ENCODE measurements at places on chromosomes 6 and 20. TPM values are rescaled to one million over a fixed set of nuclear protein-coding genes. Genes with fewer than 3 reads are reported as not detected.
A peak's percentile ranks its signal among the peaks of the same experiment; 100 is the strongest.

DNA sequence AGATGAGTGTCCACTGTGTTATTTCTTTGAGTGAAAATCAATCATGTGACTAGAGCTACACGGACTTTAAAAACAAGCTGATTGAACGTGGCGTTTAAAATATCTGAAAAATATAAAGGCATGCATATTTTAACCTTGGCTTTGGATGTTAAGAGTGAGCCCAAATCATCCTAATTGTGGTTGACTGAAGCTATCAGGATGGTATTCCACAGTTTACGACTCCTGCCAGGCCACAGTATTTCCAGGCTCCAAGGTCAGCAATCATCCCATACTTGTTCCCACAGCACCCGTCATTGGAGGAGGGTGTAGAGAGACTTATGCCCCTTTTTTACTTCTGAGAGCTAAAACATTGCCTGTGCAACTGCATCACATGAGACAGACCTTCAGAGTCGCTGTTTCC is 43.2 kb upstream of the TMX4 start:
- DNase-seq: no peak
- peaks cover 2% of the 10 kb centered on the region for H3K27me3 ChIP-seq
- no peaks in the 10 kb centered on the region for H3K36me3 ChIP-seq

DNA sequence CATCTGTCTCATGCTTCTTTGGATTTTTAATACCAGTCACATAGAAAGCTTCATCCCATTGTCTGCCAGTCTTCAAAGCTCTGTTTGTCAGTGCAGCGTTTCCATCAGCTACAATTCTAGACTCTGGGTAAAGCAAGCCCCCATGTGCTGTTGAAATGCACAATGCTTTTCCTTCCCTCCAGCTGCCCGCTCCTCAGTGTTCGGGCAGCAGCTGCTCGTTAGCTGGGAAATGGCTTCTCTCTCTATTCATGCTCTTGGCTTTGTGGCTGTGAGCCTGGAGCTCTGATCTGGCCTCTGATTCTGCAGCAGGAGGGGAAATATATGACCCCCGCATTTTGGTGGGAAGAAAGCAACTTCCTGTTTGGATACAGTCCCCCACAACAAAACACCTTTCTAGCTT is 213.0 kb upstream of the CDYL start:
- no peak for DNase-seq
- H3K36me3 ChIP-seq: no peaks in the 10 kb centered on the region
- H3K27ac ChIP-seq: no peak overlapping the region
- peaks cover 1% of the 10 kb centered on the region for H3K27me3 ChIP-seq
- no peak overlapping the region for H3K4me3 ChIP-seq

- H3K4me1 ChIP-seq: peaks cover 13% of the 10 kb centered on the region
- peaks cover 36% of the 10 kb centered on the region for H3K27me3 ChIP-seq
- H3K27ac ChIP-seq: no peak overlapping the region
- H3K36me3 ChIP-seq: no peaks in the 10 kb centered on the region
- peak; percentile 82 for DNase-seq
Observed at GRCh38 chr6:137341681-137342195, 122.6 kb upstream of the IFNGR1 start.

DNA sequence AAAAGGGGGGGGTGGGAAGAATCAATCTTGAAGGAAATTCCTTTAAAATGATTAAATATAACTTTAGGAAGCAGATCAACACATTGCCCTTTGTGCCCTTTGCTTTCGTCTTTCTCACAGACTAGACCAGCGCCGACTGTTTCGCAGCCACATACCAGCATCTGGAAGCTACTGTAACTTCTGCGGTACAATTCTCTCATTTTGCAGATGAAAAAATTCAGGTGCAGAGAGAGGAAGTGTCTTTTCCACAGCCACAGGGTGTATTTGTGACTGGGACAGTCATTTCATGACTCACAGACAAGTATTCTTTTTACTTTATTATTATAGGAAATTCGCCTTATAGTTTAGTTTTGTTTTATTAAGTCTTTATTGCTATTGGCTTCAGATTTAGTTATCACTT is 84.2 kb downstream of the UST start:
- H3K4me3 ChIP-seq: no peak overlapping the region
- H3K36me3 ChIP-seq: no peaks in the 10 kb centered on the region
- DNase-seq: no peak
- H3K4me1 ChIP-seq: peaks cover 7% of the 10 kb centered on the region
- peaks cover 16% of the 10 kb centered on the region for H3K27me3 ChIP-seq
- no peak overlapping the region for H3K27ac ChIP-seq

DNA sequence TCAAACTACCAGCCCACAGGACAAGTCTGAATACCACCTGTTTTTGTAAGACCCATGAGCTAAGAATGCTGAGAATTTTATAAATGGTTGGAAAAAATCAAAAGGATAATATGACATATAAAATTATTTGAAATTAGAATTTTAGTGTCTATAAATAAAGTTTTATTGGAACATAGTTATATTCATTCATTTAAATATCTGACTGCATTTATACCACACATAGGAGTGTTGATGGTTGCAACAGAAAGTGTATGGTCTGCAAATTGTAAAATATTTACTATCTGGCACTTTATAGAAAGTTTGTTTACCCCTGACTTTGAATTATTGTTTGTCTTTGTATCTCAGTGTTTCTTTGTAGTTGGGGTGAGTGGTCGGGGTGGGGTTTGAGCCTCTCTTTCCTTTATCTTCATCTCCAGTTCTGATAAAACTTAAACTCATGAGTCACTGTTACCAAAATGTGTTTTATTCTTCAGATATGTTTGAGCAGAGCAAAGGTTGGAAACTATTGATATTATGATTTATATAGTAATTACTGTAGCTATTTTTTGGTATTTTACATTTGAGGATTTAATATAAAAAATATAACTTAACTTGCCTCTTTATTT is 55.5 kb downstream of the CD2AP start:
- no peaks in the 10 kb centered on the region for H3K27me3 ChIP-seq
- no peak overlapping the region for H3K27ac ChIP-seq
- DNase-seq: no peak
- H3K36me3 ChIP-seq: peaks cover 28% of the 10 kb centered on the region
- H3K4me1 ChIP-seq: peaks cover 6% of the 10 kb centered on the region
- no peak overlapping the region for H3K4me3 ChIP-seq

CLPSL2 gene
- not detected for total RNA-seq

RNF182 gene
- total RNA-seq: not detected

DNA sequence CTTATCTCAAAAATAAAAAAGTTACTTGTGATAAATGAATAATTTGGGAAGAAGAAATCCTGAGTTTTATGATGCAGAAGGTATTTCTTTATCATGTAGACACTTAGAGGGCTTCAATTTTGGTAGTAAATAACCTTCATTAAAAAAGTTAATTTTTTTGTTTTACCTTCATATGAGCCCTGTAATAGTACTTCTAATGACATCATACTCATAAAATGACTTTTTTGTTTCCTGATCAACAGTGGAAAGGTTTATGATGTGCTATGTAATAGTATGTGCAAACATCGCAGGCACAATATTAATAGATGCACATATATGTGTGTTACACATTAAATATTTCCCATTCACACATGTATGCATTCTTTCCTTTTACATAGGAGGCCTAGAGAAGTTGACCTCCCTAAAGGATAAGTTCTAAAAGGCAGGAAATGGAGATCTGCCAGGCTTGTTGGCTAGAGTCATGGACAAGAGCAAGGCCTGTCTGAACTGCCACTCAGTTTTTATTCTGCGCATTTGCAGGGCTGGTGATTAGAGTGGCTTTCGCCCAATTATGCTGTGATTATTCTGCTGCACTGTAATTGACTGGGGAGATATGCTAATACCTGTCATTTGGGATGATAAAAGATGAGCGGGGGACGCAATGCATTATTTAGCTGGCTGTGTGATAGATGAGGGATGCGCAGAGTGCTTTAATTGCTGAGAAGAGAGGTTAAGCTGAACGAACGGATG is 272.6 kb downstream of the TMEM242 start:
- no peaks in the 10 kb centered on the region for H3K27me3 ChIP-seq
- no peak for DNase-seq
- peaks cover 7% of the 10 kb centered on the region for H3K36me3 ChIP-seq
- peaks cover 18% of the 10 kb centered on the region for H3K4me1 ChIP-seq

PTK6 gene
- 0.35 TPM for total RNA-seq

- H3K4me3 ChIP-seq: no peak overlapping the region
- peaks cover 2% of the 10 kb centered on the region for H3K4me1 ChIP-seq
- H3K36me3 ChIP-seq: peaks cover 66% of the 10 kb centered on the region
- no peaks in the 10 kb centered on the region for H3K27me3 ChIP-seq
- DNase-seq: no peak
Observed at GRCh38 chr20:37205794-37206193, 26.4 kb upstream of the MROH8 start.

DNA sequence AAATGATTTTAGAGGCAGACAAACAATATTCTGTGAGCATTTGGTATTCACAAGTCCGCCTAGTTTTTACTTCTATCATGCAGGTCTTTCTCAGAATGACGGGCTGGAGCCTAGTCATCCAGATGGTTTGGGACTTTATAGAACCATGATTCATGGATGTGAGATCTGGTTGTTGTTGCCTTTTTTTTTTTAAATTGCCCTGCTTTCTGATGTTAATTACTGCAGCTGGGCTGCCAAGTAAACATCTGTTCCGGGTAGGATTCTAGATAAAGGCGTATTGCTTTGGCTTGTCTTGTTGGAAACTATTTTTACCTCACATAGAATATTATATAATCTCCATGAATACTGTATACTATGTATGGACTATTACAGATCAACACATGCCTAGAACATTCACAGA is 58.1 kb downstream of the RNF217 start:
- DNase-seq: no peak
- H3K4me1 ChIP-seq: no peaks in the 10 kb centered on the region
- no peak overlapping the region for H3K4me3 ChIP-seq
- H3K36me3 ChIP-seq: no peaks in the 10 kb centered on the region

DNA sequence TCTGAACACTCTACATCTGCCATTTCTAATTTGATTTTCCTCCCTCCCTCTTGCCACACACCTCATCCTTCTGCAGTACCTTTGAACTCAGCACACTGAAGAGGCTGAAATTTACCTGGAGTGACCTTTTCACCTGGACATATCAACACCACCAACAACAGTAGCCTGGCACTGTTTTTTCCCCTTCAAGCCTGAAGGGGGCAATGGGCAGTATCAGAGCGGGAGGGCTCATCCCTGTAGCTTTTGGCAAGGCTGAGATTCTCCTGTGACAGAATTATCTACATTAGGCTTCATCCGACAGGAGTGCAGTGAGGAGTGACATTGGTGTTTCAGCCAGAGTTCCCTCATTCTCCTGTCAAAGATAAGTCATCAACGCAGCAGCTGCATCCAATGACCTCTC is 312.8 kb upstream of the SPTLC3 start:
- H3K27me3 ChIP-seq: no peaks in the 10 kb centered on the region
- H3K4me3 ChIP-seq: no peak overlapping the region
- no peaks in the 10 kb centered on the region for H3K4me1 ChIP-seq
- no peak for DNase-seq

GRCh38 chr6:113651120-113651519 is 206.0 kb upstream of the MARCKS start:
- no peak overlapping the region for H3K27ac ChIP-seq
- H3K36me3 ChIP-seq: no peaks in the 10 kb centered on the region
- H3K4me3 ChIP-seq: no peak overlapping the region
- H3K27me3 ChIP-seq: peaks cover 4% of the 10 kb centered on the region
- no peak for DNase-seq

GRCh38 chr6:134553936-134554335 is 236.0 kb upstream of the SGK1 start:
- H3K4me3 ChIP-seq: no peak overlapping the region
- H3K27me3 ChIP-seq: peaks cover 11% of the 10 kb centered on the region
- no peak overlapping the region for H3K27ac ChIP-seq
- H3K4me1 ChIP-seq: no peaks in the 10 kb centered on the region
- no peak for DNase-seq
- no peaks in the 10 kb centered on the region for H3K36me3 ChIP-seq

TNFRSF21 gene
- 3.8 TPM for total RNA-seq

DNA sequence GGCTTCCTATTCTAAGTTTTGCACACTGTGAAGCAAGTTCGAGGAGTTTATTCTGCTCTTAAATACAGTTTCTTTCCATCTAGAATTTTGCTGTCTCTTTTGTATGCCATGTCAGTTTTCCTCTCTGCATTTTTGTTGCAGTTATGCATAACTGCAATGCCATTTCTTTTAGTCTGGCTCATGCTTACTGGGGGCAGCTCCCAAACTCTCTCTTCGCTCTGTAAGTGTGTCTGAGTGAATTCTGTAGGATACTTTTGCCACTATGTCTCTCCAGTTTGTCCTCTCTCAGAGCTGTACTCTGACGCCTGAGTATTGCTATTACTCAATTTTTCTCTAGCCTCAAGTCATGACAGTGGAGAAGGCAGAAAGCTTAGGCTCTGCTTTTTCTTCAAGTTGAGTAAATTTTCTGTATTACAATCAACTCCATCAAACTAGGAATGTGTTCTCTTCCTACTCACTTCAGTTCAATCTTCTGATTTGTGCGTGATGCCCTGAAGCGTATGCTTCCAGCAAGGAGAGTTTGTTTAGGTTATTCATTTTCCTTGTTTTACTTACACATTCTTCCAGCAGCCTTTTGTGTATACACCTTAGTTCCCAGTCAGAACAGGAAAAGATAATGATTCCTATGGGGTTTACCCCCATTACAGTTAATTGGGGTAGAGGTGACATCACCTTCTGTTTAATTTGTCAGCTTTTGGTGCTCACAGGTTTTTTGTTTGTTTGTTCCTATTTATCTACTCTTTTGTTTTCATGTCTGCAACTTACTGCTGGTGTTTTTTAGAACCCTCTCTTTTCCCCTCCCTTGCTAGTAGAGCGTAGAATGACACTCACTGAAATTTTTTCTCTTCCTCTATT is 430.9 kb downstream of the BCKDHB start:
- H3K4me3 ChIP-seq: no peak overlapping the region
- peaks cover 4% of the 10 kb centered on the region for H3K36me3 ChIP-seq
- H3K4me1 ChIP-seq: peaks cover 11% of the 10 kb centered on the region

GRCh38 chr20:58650776-58651558 is at the start of gene STX16:
TSS of gene STX16 (plus strand) at chr20:58651283. CDS start at chr20:58652007, 724 bp downstream.
- no peaks in the 10 kb centered on the region for H3K27me3 ChIP-seq
- DNase-seq: peak; percentile 95
- H3K4me3 ChIP-seq: peak within 1 kb of the TSS; percentile 99
- H3K27ac ChIP-seq: peak within 1 kb of the TSS; percentile 99
- H3K4me1 ChIP-seq: peaks cover 20% of the 10 kb centered on the region
- H3K36me3 ChIP-seq: peaks cover 16% of the 10 kb centered on the region

DNA sequence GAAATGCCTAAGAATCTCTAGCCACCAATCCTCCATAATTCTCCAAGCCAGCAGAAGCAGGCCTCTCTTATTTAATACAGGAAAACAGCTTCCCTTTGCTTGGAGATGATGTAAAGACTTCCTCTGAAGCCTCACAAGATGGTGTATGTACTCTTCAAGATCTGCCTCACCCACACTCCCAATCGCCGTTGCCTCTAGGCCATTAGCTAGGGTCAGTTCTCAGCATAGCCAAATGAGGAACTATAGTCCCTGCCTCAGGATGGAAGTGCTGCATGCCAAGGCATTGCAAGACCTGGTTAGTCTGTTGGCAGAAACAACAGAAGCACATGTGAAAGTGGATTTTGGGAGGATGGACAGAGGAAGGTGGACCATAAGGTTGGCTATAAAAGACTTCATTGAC is 139.1 kb downstream of the SCML4 start:
- H3K27me3 ChIP-seq: peaks cover 5% of the 10 kb centered on the region
- peaks cover 2% of the 10 kb centered on the region for H3K4me1 ChIP-seq
- no peak for DNase-seq
- H3K27ac ChIP-seq: no peak overlapping the region
- no peaks in the 10 kb centered on the region for H3K36me3 ChIP-seq

TOX2 gene
- 1.4 TPM for total RNA-seq

LCA5 gene
- 0.05 TPM for total RNA-seq

Measured in activated CD4-positive, alpha-beta T cell treated with anti-CD3 and anti-CD28 coated beads, Interleukin-2, amount 10 ng/mL, durations not matched to agents 24 days and 14 days (primary cell).